Uterus (tissue), 4 donors: ENCODE measurements at places on chromosomes 11 and 22. TPM values are rescaled to one million over a fixed set of nuclear protein-coding genes. Genes with fewer than 3 reads are reported as not detected.

Gene SLCO2B1
- total RNA-seq: 42.6 TPM

Gene CCDC81
- not detected for total RNA-seq

Gene TTC12
- 2.4 TPM for total RNA-seq

Gene SYT13
- 4.9 TPM for total RNA-seq

Gene WNT11
- 8.8 TPM for total RNA-seq

Gene ANO5
- total RNA-seq: 5.8 TPM

Gene CCND1
- 19.5 TPM for total RNA-seq

Gene PARVG
- 7.2 TPM for total RNA-seq

GRCh38 chr22:44759430-44760310, 7.3 kb downstream of the ARHGAP8 start:
- no peak for DNase-seq
- H3K27me3 ChIP-seq: no peaks in the 10 kb centered on the region
- H3K4me1 ChIP-seq: no peaks in the 10 kb centered on the region
- H3K27ac ChIP-seq: no peak overlapping the region
- no peaks in the 10 kb centered on the region for H3K36me3 ChIP-seq

DNA sequence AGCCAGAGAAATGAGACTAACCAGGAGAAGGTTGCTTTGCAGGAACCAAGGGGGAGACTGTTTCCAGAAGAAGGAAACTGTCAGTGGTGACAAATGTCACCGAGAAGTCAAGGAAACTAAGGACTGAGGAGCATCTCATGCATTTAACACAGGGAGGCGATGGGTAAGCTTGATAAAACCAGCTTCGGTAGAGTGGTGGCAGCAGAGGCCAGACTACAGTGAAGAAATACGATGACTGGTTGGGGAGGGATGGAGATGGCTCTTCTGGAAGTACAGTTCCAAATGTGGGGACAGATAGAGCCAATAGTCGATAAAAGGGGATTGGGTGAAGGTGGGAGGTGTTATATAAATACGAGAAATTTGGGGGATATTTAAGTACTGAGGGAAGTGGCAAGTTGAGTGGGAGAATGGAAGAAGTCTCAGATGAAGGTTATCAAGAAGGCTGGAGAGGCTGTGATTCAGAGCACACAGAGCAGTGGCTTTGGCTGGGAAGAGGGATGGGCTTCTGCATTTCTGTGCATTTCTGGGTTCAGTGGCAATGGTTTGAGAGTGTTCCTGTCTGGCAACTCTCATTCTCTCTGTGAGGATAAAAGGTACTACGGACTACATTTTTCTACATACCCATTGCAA, 29.2 kb downstream of the SC5D start:
- no peak for DNase-seq
- no peaks in the 10 kb centered on the region for H3K36me3 ChIP-seq
- no peak overlapping the region for H3K27ac ChIP-seq
- no peaks in the 10 kb centered on the region for H3K4me1 ChIP-seq

DNA sequence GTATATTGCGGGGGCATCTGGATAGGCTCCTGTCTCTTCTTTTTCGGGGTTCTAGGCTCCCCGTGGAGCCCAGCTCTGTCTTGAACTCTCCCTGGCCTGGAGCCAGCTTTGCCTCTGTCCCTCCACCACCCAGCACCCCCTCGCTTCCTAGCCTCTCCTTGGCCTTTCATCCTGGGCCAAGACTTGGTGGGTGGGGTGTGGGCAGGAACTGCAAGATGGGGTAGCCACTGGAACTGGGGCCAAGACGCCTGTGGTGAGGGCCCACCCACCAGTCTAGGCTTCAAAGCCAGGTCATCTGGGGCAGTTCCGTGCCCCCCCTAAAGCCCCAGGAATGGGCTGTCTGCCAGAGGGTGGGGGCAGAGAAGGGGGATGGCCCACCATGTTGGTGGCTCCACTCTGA, 1.7 kb upstream of the CRYBB1 start:
- no peak overlapping the region for H3K4me3 ChIP-seq
- H3K27ac ChIP-seq: peak overlapping the region; percentile 12
- peak; percentile 63 for DNase-seq
- H3K36me3 ChIP-seq: no peaks in the 10 kb centered on the region
- no peaks in the 10 kb centered on the region for H3K27me3 ChIP-seq

- DNase-seq: peak; percentile 58
- no peaks in the 10 kb centered on the region for H3K36me3 ChIP-seq
- H3K4me3 ChIP-seq: no peak overlapping the region
- no peak overlapping the region for H3K27ac ChIP-seq
- no peaks in the 10 kb centered on the region for H3K27me3 ChIP-seq
These were observed 1.1 kb upstream of the TTLL1 start for GRCh38 chr22:43090130-43090789.

DNA sequence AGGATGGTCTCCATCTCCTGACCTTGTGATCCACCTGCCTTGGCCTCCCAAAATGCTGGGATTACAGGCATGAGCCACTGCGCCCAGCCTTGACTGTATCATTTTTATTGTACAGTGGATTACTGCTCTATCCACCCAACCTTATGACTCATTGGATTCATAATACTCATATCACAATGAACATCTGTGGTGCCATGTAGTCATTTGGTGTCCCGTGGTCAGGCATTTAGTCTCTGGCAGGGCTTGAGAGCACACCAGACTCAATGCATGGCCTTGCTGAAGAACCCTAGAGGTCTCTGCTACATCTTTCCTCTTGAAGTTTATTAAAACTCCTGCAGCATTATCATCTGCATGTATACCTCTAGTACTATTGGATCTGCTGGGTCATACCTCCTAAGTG, 98.0 kb upstream of the LDLRAD3 start:
- no peak overlapping the region for H3K27ac ChIP-seq
- DNase-seq: no peak
- H3K4me3 ChIP-seq: no peak overlapping the region
- no peaks in the 10 kb centered on the region for H3K36me3 ChIP-seq

- no peaks in the 10 kb centered on the region for H3K27me3 ChIP-seq
- H3K4me1 ChIP-seq: no peaks in the 10 kb centered on the region
- H3K27ac ChIP-seq: no peak overlapping the region
- no peak for DNase-seq
These were observed 24.6 kb upstream of the OOSP4B start for GRCh38 chr11:59992425-59992824.

GRCh38 chr22:35622191-35622913, 5.2 kb upstream of the MB start:
- peaks cover 9% of the 10 kb centered on the region for H3K4me1 ChIP-seq
- H3K27me3 ChIP-seq: no peaks in the 10 kb centered on the region
- H3K27ac ChIP-seq: peak overlapping the region; percentile 74

- DNase-seq: no peak
- H3K4me3 ChIP-seq: no peak overlapping the region
- no peaks in the 10 kb centered on the region for H3K27me3 ChIP-seq
- no peaks in the 10 kb centered on the region for H3K36me3 ChIP-seq
- H3K27ac ChIP-seq: no peak overlapping the region
These were observed 63.4 kb downstream of the LRP5 start for GRCh38 chr11:68375766-68376165.

- DNase-seq: peak; percentile 67
- peaks cover 27% of the 10 kb centered on the region for H3K4me1 ChIP-seq
- no peaks in the 10 kb centered on the region for H3K27me3 ChIP-seq
- no peaks in the 10 kb centered on the region for H3K36me3 ChIP-seq
- H3K4me3 ChIP-seq: no peak overlapping the region
- H3K27ac ChIP-seq: no peak overlapping the region
These were observed 31.5 kb upstream of the CYB5R3 start for GRCh38 chr22:42680648-42681047.

- H3K27ac ChIP-seq: no peak overlapping the region
- no peak for DNase-seq
- no peaks in the 10 kb centered on the region for H3K36me3 ChIP-seq
These were observed 8.0 kb downstream of the DGAT2 start for GRCh38 chr11:75776546-75776945.

DNA sequence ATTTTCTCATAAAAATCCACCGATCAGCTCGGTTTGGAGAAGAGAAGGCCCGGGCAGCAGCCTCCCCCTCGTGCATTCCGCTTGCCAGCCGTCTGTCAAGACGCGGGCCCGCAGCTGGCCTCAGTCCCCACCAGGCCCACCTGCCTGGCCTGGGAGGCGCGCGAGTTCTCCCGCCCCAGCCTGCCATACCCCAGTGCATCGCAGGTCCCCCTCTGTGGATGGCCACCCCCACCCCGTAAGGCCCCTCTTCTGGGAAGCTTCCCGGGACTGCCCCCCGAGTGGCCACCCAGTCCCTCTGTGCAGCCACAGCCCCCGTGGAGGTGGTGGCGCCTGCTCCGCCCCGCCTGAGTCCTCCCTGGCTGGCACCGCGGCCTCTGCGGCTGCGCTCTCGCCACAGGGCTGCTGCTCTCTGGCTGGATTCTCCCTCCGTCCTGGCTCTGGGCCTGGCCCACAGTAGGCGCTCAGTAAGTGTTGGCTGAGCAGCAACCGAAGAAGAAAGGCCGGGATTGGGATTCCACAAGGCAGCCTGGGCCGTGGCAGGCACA, 74.0 kb upstream of the TCF20 start:
- DNase-seq: peak; percentile 41
- H3K4me1 ChIP-seq: no peaks in the 10 kb centered on the region
- H3K27ac ChIP-seq: peak overlapping the region; percentile 49

DNA sequence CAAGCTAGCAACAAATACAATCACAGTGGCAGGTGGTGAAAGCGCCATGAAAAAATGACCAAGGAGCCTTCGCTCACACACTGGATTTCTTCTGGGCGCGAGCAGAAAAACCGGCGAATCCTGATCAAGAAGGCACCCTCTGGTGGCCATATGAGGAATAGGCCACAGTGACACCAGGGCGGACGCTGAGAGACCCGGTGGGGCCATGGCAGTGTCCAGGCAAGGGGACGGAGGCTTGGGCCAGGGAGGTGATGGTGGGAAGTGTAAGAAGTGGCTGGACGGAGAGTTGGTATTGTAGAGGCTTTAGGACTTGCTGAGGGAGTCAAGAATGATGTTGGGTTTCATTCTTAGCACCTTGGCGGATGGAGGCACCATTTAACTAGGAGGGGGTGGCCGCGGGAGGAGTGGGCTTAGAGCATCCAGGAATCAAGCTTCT, 16.9 kb upstream of the RAC2 start:
- peaks cover under 1% of the 10 kb centered on the region for H3K27me3 ChIP-seq
- no peaks in the 10 kb centered on the region for H3K4me1 ChIP-seq
- H3K36me3 ChIP-seq: no peaks in the 10 kb centered on the region
- DNase-seq: no peak
- H3K27ac ChIP-seq: no peak overlapping the region
- H3K4me3 ChIP-seq: no peak overlapping the region

GRCh38 chr11:17986007-17986710, 26.7 kb downstream of the SERGEF start:
- peak; percentile 65 for DNase-seq
- no peaks in the 10 kb centered on the region for H3K27me3 ChIP-seq
- H3K27ac ChIP-seq: peak overlapping the region; percentile 18
- H3K4me1 ChIP-seq: peaks cover 6% of the 10 kb centered on the region

- H3K27ac ChIP-seq: no peak overlapping the region
- no peaks in the 10 kb centered on the region for H3K4me1 ChIP-seq
- DNase-seq: no peak
These were observed 72.3 kb downstream of the ADM start for GRCh38 chr11:10377183-10377582.

- H3K27ac ChIP-seq: no peak overlapping the region
- H3K36me3 ChIP-seq: no peaks in the 10 kb centered on the region
- no peak overlapping the region for H3K4me3 ChIP-seq
- H3K4me1 ChIP-seq: no peaks in the 10 kb centered on the region
- no peaks in the 10 kb centered on the region for H3K27me3 ChIP-seq
- DNase-seq: no peak
These were observed 175.7 kb upstream of the PITPNB start for GRCh38 chr22:28094771-28095170.

- no peak for DNase-seq
- no peaks in the 10 kb centered on the region for H3K27me3 ChIP-seq
- no peaks in the 10 kb centered on the region for H3K4me1 ChIP-seq
- no peaks in the 10 kb centered on the region for H3K36me3 ChIP-seq
- H3K27ac ChIP-seq: no peak overlapping the region
- no peak overlapping the region for H3K4me3 ChIP-seq
These were observed 244.5 kb upstream of the POU2AF2 start for GRCh38 chr11:111001081-111001430.

DNA sequence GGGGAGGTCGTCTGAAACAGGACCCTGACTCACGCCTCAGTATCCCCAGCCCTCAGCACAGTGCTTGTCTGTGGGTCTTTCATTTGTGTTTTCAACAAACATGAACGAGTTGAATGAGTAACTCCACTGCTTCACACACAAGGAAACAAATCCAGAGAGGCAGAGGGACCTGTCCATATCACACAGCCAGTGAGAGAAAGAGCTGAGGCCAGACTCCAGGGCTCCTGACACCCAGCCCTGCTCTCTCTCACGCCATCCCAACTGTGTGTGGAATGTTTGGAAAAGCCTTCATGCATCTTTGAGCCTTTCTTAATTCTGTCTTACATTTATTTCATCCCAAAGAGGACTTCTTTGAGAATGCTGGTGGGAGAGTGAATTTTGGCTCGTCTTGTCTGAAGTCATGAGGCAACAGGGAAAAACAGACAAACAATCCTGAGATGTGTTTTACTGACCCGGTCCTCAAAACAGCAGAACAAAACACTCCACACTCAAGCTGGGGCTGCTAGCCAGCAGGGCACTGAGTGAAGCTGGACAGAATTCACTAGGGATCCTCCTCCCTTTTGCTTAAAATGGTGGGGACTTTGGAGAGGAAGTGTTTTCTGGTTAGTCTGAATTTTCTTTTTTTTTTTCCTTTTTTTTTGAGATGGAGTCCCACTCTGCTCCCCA, 19.7 kb upstream of the ALG8 start:
- no peaks in the 10 kb centered on the region for H3K4me1 ChIP-seq
- no peak for DNase-seq
- no peaks in the 10 kb centered on the region for H3K27me3 ChIP-seq
- H3K27ac ChIP-seq: peak overlapping the region; percentile 53
- H3K4me3 ChIP-seq: no peak overlapping the region

- no peak for DNase-seq
- no peak overlapping the region for H3K27ac ChIP-seq
- H3K36me3 ChIP-seq: no peaks in the 10 kb centered on the region
- H3K27me3 ChIP-seq: no peaks in the 10 kb centered on the region
- no peaks in the 10 kb centered on the region for H3K4me1 ChIP-seq
These were observed 123.4 kb upstream of the SEZ6L start for GRCh38 chr22:26045860-26046259.

DNA sequence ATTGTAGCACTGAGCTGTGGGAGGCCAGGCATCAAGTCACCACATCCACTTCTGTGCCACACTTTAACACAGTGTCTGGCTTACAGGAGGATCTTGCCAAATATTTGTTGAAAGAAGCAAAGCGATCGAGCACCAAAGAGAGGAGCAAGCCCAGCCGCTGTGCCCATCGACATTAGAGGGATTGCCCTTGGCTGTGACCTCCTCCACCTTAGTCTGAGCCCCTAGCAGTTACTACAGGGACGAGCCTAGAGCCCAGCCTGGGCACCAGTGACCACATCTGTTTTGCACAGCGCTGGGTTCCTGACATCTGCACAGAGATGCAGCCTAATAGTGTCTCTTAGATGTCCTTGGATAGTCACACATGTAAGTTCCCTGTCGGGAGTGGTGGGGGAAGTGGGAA, 17.7 kb downstream of the GRIK4 start:
- H3K4me1 ChIP-seq: no peaks in the 10 kb centered on the region
- no peak for DNase-seq
- H3K36me3 ChIP-seq: no peaks in the 10 kb centered on the region
- H3K27me3 ChIP-seq: no peaks in the 10 kb centered on the region
- no peak overlapping the region for H3K27ac ChIP-seq

GRCh38 chr11:61862714-61863547, 28.4 kb downstream of the FADS3 start:
- no peaks in the 10 kb centered on the region for H3K4me1 ChIP-seq
- H3K27ac ChIP-seq: no peak overlapping the region
- H3K36me3 ChIP-seq: no peaks in the 10 kb centered on the region
- H3K27me3 ChIP-seq: no peaks in the 10 kb centered on the region
- H3K4me3 ChIP-seq: no peak overlapping the region
